ENCODE measurements at places on chromosomes 7 and 10. TPM values are rescaled to one million over a fixed set of nuclear protein-coding genes. Genes with fewer than 3 reads are reported as not detected.

- no peak for DNase-seq
Observed at GRCh38 chr7:145092766-145093165, 256.9 kb upstream of the TPK1 start.

GRCh38 chr7:30473903-30474302 is 4.7 kb downstream of the NOD1 start:
- DNase-seq, result no peak

The CARD11 gene
- 29.8 TPM for total RNA-seq

GRCh38 chr7:77544518-77544917 is 7.4 kb downstream of the PTPN12 start:
- no peak for DNase-seq

- no peak for DNase-seq
Observed at GRCh38 chr7:101841328-101841727, 23.9 kb downstream of the CUX1 start.

DNA sequence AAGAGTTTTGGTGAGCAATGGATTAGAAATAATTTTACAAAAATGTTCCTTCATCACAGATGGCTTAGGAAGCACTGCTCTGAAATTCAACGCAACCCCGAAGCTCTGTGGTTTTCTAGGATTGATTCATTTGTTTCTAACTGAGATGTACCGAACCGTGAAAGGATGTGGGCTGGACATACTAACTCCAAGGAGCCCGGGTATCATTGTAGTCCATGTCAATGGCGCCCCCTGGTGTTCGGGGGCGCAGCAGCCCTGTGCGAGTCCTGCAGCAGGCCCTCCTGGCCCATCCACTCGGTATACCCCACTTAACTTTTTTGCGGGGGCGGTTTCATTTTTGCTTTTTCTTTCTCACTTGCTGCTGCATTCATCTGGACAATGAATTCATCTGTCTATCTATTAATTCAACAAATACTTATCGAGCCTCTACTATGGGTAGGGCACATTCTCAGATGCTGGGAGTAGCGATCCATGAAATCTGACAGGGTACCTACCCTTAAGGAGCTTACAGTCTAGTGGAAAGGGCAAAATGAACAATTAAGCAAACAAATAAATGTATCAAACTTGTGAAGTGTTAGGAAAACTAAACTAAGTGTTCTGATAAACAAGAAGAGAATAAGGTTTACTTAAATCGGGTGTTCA is 25.2 kb upstream of the ITPRID1 start:
- DNase-seq, result peak; percentile 69

DNA sequence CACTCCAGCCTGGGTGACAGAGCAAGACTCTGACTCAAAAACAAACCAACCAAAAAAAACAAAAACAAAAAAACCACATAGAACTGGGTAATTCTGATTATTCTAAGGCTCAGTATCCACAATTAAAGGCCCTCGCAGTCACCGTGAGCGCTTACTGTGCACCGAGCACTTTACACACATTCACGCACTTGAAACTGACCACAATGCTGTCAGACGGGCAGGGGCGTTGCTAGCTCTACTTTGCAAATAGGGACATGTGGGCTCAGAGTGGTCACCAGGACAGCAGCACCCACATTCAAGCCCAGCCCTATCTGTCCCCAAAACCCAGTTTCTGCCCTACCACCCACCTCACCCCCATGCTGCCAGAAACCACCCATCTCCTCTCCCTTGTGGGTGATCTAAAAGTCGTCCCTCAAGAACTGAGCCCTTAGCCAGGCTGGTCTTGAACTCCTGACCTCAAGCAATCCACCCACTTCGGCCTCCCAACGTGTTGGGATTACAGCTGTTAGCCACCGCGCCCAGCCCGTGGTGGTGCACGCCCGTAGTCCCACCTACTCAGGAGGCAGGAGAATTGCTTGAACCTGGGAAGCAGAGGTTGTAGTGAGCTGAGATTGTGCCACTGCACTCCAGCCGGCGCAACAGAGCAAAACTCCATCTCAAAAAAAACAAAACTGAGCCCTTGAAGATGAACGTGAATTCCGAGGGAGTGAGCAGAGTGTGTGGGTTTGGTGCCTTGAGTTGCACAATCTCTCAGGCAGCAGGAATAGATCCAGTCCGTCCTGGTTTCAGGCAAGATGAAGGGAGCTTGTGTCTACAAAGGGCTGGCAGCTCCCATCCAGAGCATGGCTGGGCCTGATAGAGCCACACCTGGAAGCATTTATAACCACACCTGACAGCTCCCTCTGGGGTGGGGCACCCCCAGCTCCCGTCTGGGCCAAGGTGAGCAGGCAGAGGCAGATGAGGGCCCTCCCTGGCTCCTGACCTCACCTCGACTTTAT is 5.4 kb upstream of the HSPB1 start:
- no peak for DNase-seq

The TMEM196 gene
- 0.07 TPM for total RNA-seq

The RAPGEF5 gene
- total RNA-seq, result 22.1 TPM

Measured in H1 (cell line).